ENCODE measurements at places on chromosomes 12 and 14.

GRCh38 chr12:18849080-18849479 is 111.2 kb downstream of the CAPZA3 start:
- DNase-seq, result no peak

DNA sequence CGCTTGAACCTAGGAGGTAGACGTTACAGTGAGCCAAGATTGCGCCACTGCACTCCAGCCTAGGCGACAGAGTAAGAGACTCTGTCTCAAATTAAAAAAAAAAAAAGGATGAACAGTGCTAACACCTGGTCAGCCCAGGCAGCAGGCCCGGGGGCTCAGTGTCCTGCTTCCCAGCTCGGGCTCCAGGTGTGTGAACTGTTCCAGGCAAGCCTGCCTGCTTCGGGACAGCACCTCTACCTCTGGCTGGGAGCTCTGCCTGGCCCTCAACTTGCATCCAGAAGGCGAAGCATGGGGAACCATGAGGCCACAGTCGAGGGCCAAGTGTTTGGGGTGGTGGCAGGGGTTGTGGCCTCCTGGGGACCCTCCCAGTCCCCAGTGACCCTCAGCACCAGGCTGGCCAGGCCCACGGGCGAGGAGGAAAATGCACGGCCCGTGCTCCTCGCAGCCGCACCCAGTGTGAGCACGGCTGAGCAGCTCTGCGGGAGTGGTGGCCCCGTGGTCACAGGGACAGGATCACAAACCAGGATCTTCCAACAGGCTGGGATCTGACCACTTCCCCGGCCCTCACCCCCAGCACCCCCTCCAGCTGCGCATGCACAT is 15.5 kb downstream of the CDCA4 start:
- no peak for DNase-seq

- no peak for DNase-seq
Observed at GRCh38 chr12:1350934-1351240, 243.5 kb downstream of the FBXL14 start.

DNA sequence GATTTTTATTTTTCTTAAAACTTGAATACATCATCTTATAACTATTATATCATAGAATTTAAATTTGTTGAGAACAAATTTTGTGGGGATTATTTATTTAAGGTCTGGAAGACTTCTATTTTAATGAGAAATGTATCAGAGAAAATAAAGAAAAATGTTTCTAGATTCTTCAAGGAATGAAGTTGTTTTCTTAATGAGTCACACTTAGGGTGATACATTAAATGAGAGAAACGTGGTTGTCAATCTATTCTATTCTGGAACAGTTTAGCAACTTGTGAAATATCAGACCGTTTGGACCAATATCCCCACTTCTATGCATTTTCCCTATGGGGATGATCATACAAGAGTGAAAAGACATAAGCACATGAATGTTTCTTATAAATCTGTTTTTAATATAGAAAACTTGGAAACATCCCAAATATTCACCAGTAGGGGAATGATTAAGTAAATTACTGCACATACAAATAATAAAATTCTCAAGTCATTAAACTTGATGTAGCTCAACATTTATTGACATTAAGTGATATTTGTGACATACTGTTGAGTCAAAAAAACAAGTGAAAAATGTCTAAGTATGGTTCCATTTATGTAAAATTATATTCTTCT is 88.5 kb downstream of the E2F7 start:
- no peak for DNase-seq

- DNase-seq, result no peak
Observed at GRCh38 chr14:24631749-24632335, 2.1 kb downstream of the GZMB start.

GRCh38 chr12:89875225-89875624 is 166.6 kb upstream of the ATP2B1 start:
- DNase-seq, result no peak

DNA sequence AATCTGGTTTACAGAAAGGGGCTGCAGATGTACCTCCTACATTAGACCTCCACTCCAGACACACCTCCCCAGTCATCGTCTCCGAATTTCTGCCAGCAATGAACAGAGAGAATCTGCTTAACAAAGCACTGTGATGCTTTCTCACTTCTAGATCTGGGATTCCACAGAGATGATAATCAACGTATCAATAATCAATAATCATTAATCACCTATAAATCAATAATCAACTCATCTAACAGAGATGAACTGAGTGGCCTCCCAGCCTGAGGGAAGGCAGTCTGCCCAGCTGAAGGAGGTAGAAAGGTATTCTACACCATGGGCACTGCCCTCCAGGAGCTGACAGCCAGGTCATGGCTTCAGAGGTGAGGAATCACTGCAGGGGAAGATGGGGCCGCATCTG is 183.2 kb downstream of the TMEM132D start:
- no peak for DNase-seq

DNA sequence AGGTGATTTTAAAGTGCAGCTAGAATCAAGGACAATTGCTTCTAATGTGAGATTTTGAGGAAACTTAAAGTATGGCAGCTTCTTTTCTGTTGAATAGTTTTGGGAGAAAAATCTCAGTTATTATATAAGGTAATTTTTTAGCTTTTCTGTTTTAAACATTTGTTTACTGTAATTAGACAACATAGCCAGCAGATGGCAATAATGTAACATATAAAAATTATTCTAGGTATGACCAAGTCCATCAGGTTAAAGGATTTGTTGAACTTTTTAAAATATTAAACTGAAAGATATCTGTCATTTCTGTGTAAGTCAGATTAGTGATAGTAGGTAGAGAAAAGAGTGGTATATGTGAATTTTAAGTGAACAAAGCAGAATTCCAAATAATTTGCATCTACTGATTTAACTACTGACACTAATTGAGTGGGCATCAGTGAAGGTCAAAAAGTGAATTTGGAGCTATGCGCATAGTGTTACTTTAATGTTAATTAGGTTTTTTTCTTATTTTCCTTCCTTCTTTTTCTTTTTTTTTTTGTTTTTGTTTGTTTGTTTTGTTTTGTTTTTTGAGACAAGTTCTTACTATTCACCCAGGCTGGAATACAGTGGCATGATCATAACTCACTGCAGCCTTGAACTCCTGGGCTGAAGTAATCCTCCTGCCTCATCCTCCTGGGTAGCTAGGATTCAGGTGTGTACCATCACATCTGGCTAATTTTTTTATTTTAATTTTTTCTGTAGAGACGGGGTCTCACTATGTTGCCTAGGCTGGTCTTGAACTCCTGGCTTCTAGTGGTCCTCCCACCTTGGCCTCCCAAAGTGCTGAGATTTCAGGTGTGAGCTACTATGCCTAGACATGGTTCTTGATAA is 18.6 kb downstream of the PRORP start:
- no peak for DNase-seq

DNA sequence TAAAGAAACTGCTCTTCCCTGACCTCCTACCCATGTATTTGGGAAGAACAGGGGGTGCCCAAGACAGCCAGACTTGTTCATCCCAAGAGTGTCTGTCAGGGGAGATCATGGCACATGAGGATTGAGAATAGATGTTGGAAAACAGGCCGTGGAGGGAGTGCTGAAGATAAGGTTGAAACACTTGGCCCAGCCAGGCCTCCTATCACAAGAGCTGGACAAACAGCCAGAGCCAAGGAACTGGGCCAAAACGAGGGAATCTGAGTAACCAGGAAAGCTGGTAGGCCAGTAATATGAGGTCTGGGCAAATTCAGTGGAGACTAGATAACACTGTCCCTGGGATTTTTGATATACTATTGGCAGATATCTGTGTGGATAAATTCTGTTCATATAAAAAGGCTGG is 161.7 kb downstream of the TMX1 start:
- no peak for DNase-seq

DNA sequence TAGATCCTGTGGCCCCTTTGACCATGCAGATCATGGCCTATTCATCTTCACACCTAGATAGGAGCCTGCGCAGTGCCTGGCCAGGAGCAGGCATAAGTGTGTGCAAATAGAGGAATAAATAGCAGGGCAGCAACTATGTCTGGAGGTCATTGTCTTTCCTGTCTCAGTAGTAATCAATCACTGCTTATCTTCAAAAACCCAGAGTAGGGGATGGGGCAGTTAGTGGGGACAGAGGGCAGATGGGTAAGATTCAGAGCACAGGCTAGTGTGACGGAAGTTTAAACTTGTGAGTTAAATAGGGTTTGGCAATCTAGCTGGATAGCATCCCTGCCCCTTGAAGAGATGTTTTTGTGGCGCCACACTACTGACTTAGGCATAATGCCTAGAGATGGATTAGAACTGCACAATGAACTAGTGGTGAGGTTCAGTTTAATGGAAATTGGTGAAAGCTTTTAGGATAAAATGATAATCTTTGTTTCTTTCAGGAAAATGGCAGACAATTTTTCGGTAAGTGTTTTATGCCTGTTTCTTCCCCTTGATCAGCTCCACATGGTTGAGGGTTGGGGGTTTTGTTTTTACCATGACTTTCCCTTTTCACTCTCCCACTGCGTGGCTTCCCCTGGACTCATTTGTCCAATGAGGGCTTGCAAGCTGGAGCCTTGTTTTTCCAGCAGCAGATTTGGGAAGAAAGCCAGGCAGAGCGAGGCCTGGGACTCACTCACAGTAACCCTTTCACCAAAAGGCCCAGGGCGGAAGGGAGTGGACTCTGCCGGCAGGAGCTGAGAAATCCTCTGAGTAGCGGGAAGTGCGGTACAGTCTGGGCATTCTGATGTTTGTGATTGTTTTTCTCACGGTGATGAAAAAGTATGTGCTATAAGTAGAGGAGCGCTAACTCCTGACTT is 8.1 kb downstream of the LGALS3 start:
- no peak for DNase-seq

DNA sequence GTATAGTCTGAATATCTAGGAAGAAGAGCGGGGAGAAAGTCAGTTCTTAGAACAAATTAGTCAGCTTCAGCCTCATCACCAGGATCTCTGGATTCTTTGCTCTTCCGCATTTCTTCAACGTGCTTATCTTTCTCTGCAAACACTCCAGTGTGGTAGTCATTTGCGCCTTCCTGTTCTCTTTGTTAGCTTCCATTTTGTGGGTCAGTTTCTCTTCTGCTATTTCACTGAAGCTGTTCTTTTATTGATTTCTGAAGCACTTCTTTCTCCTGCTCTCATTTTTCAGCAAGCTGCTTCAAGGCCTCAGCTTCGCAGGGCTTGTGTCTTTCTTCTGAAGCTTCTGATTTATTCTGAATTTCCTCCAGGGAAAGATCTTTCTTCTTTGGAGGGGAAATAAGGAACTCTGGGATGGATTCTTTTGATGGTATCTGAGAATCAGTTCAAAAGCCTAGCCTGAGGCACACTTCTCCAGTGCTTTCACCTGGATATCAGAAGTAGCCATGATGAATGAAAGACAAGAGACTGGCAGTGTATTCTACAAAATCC is 13.5 kb downstream of the AMN1 start:
- no peak for DNase-seq

DNA sequence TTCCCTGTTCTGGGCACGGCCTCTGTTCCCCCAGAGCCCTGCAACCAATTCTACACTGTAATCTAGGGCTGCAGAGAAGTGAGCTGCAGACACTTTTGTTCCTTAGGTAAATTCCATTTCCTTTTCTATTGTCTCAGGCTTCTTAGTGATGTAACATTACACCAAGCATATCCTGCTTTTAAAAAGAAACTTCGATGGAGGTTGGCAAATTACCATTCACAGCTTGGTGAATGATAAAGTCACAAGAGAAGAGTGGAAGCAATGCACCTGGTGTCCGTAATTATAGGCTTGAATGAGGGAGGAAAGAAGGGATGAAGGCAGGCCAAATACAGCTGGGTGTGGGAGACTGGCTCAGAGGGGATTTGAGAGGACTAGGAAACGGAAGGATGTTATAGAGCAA is 68.6 kb downstream of the PPM1A start:
- DNase-seq, result no peak

GRCh38 chr14:49975276-49975675 is 82.4 kb downstream of the ARF6 start:
- no peak for DNase-seq

- DNase-seq, result no peak
Observed at GRCh38 chr14:102097441-102098135, 10.7 kb upstream of the HSP90AA1 start.

GRCh38 chr14:67943947-67944346 is 124.4 kb downstream of the RAD51B start:
- DNase-seq, result peak; percentile 5

DNA sequence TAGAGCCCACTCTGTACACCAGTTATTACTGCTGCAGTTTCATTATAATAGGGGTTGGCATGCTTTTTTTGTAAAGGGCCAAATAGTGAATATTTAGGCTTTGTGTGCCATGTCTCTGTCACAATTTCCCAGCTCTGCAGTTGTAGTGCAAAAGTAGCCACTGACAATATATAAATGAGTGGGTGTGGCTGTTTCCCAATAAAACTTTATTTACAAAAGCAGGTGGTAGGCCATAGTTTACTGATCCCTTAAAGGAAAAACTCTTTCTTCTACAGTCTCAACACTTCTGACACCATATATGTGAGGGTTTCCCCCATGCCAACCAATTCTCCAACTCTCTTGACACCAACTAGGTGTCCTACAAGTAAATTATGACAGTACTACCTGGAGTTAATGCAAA is 110.2 kb upstream of the NAP1L1 start:
- DNase-seq, result no peak

DNA sequence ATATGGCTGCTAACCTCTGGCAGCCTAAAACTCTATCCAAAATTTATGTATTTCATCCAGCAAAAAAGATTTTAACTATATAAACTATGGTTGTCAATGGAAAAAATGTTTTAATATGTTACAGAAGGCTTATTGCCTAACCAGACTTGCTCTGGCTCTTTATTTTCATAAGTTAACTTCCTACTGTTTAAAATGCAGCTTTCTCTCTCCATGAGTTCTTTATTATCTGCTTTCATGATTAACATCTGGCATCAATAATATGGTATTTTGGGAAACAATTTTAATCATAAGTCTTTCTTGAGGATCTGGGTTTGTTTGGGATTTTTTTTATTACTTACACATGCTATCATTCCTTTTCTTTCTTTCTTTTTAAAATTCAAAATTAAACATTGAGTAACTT is 20.5 kb downstream of the KERA start:
- DNase-seq, result no peak

GRCh38 chr14:35159742-35160409 is 37.5 kb downstream of the PRORP start:
- DNase-seq, result no peak

DNA sequence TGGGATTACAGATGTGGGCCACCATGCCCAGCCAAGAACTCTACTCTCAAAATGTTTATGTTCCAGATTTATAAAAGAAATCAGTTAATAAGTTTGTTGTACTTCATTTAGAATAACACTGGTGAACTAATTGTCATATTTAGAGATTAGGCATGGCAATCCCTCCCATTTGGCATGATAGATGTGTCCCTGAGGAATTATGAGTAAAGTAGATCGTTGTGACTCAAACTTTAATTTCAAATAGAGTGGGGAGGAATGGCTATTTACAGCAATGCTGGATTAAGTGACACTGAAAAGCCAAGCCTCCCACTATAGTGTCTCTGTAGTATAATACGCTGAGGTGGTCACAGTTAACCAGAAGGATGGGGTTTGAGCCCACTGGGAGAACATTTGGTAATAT is 39.3 kb upstream of the RTRAF start:
- DNase-seq, result no peak

DNA sequence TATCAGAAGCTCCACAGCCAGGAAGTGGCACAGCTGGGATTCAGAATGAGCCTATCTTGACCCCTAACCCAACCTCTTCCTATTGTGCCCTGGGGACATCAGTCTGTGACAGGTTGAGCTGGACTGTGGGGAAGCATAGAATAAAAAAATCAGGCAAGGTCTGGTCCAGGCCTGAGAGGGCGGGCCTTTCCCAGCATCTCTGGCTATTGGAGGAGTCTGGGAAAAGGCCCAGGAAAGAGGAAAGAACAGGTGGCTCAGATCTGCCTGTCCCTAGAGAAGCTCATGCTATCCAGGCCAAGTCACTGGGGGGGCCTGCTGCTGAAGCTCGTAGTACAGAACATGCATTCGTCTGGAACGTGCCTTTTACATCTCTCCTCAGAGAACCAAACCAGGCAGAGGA is 100.5 kb downstream of the PPM1H start:
- no peak for DNase-seq

Measured in activated T-helper 1 cell treated with anti-CD3 and anti-CD28 coated beads, Interleukin-2, amount 50 U/mL, for 16 hours (primary cell).